Amygdala (tissue), 56 donors: ENCODE measurements at places on chromosomes 2 and 18.

DNA sequence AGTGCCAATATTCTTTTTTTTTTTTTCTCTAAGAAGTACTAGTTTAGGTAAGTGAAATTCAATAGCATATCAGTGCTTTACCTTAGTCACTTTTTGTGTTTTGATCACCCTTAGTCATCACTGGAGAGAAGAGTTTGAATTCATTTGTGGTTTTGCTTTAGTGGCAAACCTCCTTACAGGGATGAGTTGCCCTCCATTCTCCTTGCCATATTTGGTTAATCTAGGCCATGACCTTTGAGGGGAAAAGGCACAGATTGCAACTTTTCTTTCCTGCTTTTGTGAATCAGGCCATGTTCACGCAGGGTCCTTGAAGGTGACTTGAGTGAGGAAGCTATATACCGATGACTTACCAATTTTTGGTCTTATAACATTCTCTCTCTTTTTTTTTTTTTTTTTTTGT, 34.4 kb downstream of the PLEKHA3 start:
- DNase-seq, result no peak

- no peak for DNase-seq
These were observed 33.2 kb downstream of the OSGEPL1 start for GRCh38 chr2:189729430-189729829.

DNA sequence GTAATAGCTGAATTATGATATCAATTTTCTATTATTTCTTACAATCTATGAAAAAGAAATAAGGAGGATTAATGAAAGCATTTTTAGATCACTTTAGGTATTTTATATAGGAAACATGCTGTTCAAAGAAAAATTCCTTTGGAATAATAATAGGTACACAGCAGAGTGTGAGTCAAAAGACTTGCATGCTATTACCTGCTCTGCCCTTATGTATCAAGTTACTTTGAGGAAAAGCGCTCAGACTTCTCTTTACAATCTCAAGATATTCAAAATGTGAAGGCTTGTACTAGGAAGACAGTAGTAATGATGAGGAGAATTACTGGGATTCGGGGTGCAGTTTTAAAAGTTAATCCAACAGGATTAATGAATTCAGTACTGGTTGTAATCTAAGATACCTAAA, 29.1 kb upstream of the RNU4ATAC start:
- DNase-seq, result no peak

DNA sequence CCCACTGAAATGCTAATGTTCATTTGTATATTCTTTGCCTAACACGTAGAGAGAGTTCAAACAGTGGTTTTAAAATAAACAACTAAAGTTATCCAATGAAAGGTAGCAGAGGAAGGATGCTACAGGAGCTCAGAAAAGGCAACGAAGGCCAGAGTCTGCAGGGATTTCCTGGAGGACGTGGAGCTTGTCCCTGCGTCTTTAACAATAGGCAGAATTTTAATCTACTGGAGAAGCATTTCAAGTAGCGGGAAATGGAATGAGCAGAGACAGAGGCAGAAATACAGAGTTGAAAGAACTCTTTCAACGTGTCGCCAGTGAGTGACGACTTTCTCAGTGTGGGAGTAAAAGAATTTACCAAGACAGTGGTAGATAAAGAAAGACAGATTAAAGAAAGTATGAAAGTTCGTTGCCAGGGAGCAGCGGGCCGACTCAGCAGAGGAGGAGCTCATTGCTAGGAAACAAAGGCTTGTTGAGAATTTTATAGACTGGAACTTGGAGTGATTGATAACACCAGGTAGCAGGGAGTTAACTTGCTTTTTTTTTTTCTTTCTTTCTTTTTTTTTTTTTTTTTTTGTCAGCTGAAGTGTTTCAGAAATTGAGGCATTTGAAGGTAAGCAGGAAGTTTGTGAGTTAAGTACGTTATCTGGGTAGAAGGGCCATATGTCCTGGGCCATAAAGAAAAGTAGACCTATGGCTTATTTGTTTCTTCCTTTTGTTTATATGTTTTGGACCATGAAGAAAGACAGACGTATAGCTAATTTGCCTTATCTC, 625 bp upstream of the NBAS start:
- peak; percentile 5 for DNase-seq

GRCh38 chr18:35603528-35603927, 22.0 kb downstream of the GALNT1 start:
- DNase-seq, result no peak

- no peak for DNase-seq
These were observed 436.6 kb downstream of the LRATD1 start for GRCh38 chr2:15069149-15069548.

DNA sequence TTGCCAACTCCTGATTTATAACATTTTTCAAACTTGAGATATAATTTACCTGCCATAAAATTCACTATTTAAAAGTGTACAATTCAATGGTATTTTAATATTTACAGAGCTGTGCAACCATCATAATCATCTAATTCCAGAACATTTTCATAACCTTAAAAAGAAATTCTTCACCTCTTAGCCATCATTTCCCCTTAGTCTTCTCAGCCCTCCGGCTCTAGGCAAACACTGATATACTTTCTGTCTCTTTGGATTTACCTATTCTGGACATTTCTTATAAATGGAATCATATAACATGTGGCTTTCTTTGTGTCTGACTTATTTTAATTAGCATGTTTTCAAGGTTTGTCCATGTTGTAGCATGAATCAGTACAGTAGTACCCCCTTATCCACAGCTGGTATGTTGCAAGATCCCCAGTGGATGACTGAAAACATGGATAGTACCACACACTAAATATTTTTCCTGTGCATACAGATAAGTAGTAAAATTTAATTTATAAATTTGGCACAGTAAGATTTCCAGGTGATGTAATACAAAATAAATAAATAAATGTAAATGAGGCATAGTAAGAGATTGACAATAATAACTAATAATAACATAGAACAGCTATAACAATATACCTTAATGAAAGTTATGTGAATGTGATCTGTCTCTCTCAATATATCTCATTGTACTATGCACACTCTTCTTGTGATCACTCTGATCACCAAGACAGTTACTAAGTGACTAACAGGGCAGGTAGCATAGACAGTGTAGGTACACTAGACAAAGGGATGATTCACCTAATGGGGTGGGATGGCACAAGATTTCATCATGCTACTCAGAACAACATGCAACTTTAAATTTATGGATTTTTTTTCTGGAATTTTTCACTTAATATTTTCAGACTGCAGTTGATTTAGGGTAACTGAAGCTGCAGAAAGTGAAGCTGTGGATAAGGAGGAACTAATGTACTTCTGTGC, 73.1 kb downstream of the RAB3GAP1 start:
- DNase-seq, result no peak

DNA sequence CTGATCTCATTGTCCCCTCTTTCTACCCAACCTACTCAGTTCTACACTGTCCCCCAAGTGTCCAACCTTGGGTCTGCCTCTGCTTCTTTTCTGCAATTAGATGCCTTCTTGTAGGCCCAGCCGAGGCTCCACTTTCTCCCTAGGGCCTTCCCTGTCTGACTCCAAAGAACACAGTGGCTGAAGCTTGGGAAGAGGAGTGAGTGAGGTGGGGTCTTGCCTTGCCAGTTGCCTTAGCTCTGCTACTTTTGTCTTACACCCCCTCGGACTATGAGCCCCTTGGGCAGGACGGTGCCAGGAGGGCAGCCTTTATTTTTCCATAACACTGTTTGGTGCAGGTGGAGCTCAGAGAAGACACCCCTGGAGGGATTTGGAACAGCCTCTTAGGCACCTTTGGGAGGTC, 345.1 kb downstream of the CYP26B1 start:
- no peak for DNase-seq

GRCh38 chr2:105774781-105775337, 30.1 kb downstream of the NCK2 start:
- DNase-seq, result no peak

DNA sequence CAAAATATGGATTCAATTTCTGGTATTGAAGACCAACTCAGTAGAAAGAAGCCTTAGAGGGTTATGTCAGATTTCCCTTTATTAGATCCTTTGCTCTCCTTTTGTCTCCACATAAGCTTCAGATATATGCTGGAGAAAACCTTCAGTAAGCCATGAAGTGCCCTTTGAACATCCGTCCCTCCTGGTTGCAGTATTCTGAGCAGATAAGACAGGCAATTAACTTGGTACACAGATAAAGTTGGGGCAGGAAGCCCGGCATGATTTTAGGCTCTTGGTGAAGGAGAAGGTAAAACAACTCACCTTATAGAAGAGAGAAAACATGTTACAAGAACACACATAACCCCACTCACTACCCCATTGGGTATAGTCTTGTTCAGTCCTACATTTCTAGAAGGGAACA, 76.4 kb downstream of the SRD5A2 start:
- no peak for DNase-seq

DNA sequence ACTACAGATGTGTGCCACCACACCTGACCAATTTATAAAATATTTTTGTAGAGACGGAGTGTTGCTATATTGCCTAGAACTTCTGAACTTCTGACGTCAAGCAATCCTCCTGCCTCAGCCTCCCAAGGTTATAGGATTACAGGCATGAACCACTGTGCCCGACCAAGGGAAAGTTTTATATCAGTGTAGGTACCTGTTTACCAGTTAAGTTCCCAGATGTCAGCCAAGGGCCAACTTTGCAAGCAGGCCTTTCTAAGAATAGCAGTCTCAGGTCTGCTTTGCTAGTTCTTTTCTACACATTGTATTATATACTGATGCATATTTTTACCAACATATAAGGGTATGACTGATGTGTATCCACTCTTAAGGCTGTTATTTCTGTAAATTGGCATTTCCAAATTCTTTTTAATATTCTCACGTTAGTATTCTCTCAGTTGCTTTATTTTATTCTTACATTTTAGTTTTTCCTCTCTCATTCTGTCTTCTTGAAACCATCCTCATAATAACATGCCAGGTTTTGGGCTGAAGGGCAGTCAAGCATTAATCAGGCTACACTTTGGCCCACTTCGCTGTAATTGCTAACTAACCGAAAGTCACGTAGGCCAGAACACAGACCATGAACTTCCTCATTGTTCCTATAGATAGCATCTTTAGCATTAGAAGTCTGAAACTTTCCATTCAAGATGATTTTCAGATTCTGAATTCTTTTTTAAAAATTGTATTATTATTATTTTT, 25.0 kb upstream of the CXXC1 start:
- DNase-seq, result no peak

DNA sequence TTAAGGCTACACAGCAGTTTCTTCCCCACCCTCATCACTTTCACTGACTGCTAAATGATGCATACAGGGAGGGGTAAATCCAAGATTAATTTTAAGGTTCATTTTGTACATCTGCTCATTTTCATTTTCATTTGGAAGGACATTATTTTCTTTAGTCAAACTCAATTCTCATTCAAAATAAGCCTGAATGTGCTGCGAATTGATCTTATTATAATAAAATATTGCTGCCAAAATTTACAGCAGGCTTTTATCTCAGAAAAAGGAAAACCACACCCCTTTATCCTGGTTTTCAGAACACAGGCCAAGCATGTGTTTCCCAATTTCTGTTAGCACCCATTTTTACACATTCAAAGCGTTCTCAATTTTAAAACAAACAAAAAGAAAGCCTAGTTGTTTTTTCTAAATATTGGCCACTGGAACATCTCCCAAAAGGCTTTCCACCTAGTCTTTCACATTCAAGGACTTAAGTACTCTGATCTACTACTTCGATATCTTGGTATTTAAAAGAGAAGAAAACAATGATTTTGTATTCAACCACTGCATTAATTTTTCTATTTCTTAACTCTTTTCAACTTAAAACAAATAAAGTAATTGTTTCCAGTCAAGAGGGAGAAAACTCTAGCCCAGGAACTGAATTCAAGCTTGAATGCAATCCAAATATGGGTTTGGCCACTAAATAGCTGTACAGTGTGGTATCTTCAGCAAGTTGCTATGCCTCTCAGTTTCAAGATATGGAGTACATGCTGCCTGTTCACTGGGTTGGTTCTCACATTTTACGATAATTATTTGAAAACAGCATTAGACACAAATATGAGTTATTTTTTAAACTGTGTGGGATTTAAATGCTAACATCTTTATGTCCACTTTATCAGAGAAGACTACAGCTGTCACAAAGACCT, 52.5 kb downstream of the CDH2 start:
- no peak for DNase-seq

DNA sequence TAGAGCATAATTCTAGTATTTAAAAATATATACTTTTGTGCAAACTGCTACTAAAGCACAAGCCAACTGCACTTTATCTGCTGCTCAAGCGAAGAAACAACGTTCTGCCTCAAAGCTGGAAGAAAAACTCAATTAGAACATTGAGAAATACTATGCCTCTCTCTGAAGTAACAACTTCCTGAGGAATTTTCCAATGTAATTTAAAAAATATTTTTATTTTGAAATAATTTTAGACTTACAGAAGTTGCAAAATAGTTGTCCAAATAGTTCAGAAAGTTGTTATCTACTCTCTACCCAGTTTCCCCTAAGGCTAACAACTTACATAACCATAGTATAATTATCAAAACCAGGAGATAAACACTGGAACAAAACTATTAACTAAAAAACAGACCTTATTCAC, 12.3 kb upstream of the POLI start:
- no peak for DNase-seq

DNA sequence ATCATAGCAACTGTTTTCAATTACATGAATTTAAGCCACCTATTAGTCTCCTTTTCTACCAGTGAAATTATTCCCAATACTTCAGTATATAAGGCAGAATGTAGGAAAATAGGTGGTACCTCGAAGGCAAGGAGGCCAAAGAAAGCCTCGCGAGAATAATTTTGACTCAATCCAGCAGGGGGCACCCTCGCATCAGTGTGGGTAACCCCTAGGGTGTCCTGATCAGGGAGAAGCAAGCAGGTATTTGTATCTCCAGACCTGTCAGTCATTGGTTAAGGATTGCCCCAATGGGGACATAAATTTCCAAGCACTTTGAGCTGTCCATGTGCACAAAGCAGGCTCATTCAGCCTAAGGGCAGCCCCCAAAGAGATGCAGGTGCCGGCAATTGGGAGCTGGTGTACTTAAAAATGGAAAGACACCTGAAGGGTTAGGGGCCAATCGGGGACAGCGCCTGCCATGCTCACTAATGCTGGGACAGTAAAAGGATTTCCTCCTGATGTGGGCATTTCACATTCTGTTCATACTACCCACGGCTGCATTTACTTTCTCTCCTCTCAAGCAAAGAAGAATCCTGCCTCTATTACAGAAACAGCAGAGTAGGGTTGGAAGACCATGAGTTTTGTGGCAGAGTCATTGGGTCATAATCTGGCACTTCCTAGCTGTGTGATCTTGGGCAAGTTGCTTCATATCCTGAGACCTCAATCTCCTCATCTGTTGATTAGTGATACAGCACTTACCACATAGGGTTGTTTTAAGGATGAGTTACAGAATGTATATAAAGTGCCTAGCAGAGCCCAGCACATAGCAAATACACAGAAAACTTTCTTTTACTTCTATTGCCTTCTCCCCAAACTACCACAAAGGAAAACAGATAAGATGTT, 136.1 kb downstream of the ICOS start:
- no peak for DNase-seq

- no peak for DNase-seq
These were observed 222.0 kb upstream of the COPS8 start for GRCh38 chr2:236863729-236864126.

- DNase-seq, result no peak
These were observed 264.0 kb downstream of the LRATD1 start for GRCh38 chr2:14896330-14897030.
